ENCODE measurements at places on chromosomes 16 and 17.

GRCh38 chr17:47850692-47851573 is at the start of gene SP6:
Gene SP6, minus strand, starts transcription at chr17:47851163. Its CDS starts 2,734 bp downstream, at chr17:47848429.
- DNase-seq = no peak

GRCh38 chr16:28597692-28598261 is 927 bp upstream of the SULT1A2 start:
- no peak for DNase-seq

DNA sequence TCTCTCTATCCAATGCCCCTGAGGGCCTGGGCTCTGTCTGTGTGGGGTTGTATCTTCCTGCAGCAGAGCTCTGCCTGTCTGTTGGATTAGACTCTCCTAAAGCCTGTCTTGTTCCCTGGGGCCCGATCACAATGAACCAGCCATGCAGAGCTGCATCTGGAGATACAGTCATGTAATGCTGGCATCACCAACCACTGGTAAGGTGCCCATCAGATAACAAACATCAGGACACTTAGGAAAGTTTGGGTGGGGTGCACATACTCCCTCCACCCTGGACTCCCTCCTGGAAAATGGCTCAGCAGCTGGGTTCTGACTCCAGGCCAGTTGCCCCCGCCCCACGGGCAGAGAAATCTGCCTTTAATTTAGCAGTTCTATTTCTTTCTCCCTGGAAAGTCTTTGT is 61.3 kb upstream of the BRD7 start:
- DNase-seq = no peak

GRCh38 chr17:21072745-21073197 is 30.0 kb upstream of the USP22 start:
- peak; percentile 58 for DNase-seq

GRCh38 chr17:43570518-43570928 is 24.4 kb upstream of the ETV4 start:
- DNase-seq = no peak

DNA sequence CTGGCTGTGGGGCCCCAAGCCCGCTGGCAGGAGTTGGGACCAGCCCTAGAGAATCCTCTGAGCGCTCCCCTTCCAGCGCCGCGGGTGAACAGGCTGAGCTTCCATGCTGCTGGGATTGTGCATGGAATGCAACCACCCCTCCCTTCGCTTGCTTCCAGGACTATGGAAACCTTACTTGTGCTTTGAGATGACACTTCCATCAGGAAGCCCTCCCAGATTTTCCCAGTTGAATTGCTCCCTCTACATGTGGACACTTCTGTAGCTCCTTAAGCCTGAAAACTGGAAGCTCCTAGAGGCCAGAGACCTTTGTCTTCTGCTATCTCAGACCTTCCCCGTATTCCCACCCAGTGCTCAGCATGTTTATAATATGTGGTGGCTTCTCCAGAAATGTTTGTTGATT is 213.2 kb upstream of the RPL38 start:
- DNase-seq = no peak

DNA sequence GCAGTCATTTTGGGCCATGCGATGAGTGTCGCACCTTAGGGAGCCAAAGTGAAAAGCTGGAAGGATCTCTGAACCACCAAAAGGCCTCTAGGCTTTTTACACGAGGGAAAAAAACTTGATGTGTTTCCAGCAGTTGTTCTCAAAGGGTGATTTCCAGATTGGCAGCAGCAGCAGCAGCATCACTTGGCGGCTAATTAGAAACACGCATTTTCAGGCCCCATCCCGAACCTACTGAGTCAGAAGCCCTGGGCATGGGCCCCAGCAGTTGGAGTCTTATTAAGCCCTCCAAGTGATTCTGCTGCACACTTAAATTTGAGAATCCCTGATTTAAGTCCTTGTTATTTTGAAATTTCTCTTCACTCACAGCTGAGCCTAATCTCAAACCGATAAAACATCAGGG is 25.3 kb upstream of the PYY start:
- no peak for DNase-seq

DNA sequence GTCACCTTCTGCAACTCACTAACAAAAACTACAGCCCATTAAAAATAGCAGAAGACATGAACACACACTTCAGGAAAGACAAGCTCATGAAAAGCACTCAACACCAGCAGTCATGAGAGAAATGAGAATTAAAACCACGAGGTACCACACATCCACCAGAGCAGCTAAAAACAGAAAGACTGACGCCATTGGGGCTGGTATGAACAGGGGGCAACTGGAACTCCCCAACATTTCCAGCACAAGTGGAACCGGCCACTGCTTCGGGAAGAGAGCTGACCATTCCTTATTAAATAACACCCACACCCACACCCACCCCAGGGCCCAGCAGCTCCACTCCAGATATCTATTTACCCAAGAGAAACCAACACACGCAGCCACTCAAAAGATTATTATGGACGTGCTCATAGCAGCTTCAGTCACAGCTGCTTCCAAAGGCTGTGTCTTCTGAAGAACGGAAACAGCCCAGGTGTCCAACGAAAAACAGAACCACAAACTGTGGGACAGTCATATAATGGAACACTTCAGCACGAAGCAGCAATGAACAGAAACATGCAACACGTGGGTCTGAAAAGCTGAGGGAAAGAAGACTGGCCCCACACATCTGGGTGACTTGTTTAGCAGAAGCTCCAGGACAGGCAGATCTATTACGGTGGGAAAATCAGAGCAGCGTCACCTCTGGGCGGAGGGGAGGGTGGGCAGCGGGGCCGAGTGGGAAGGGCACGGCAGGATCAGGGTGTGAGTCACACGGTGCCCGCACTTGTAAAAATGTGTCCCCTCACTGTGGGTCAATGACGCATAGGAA is 41.1 kb downstream of the KLHDC4 start:
- DNase-seq = no peak

DNA sequence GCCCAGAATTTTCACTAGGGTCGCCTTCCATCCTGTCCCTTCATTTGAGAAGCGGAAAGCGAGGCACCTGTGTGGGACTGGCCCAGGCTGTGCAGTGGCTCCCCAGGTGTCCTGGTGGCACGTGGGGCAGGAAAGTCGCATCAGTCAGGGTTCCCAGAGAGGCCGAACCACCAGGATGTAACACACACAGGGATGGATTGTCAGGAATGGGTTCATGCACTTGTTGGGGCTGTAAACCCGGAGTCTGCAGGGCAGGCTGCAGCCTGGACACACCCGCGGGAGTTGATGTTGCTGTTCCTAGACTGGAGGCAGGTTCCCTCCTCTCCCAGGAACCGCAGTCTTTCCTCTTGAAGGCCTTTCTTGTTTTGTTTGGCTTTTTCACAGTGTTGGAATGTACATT is 30.7 kb upstream of the RPTOR start:
- no peak for DNase-seq

- DNase-seq = no peak
Observed at GRCh38 chr16:78325468-78326352, 226.3 kb downstream of the WWOX start.

GRCh38 chr17:77916703-77917481 is 41.6 kb upstream of the TNRC6C start:
- DNase-seq = no peak

GRCh38 chr16:22235839-22236745 is 30.0 kb downstream of the EEF2K start:
- no peak for DNase-seq

- DNase-seq = no peak
Observed at GRCh38 chr17:73799781-73800627, 155.8 kb upstream of the SDK2 start.

- no peak for DNase-seq
Observed at GRCh38 chr16:79001156-79001967, 599.2 kb downstream of the MAF start.

GRCh38 chr16:87921236-87921773 is 15.0 kb downstream of the CA5A start:
- peak; percentile 59 for DNase-seq

DNA sequence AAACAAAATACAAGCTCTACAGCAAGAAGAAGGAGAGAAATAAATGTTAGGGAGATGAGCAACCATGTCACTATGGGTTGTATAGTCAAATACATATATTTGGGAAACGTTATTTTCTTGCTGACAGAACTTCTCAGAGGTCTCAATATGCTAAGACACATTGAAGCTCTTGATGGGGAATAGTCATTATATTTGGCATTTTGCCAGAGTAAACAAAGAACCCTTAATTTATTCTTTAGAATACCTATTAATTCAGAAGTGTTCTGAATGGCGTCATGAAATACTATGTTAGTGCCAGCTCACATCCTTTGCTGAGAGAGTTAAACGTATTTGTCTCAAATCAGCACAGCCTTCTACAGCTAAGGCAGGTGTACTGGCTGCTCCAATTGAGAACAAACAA is 458.9 kb downstream of the CDH13 start:
- no peak for DNase-seq

GRCh38 chr16:4574919-4575705 is 19.0 kb downstream of the C16orf96 start:
- no peak for DNase-seq

DNA sequence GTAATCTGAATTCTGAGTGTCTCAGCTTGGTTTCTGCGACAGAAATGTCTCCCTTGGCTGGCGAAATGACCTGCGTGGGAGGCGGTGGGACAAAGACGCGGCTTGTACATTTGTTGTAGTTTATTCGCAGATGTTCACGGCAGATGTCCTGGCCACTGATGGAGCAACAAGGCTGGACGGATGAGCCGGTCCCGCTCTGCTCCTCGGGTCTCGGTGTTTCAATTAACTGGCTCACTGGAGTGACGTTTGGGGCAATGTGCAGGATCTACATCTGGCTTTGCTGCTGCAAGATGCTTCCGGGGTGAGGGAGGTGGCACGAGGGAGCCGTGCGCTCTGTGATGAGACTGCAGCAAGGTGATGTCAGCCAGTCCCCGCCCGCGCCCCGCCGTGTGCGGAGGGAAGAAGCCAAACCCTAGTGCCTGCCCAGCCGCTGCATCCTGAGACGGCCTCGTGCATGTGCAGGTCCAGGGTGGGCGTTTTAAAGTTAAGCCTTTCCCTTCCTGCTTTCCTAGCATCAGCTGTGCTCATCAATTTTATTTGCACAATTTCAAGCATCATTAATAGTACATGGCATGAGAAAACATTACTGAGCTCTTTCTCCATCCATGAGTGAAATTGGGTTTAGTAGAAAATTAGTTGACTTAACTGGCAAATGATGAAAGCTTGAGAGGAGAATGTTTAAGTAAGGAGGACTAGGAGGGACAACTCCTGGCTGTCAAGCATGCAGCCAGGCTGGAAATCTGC is 44.4 kb downstream of the MGAT5B start:
- no peak for DNase-seq

GRCh38 chr16:58820411-58820810 is 86.3 kb upstream of the GOT2 start:
- DNase-seq = no peak

DNA sequence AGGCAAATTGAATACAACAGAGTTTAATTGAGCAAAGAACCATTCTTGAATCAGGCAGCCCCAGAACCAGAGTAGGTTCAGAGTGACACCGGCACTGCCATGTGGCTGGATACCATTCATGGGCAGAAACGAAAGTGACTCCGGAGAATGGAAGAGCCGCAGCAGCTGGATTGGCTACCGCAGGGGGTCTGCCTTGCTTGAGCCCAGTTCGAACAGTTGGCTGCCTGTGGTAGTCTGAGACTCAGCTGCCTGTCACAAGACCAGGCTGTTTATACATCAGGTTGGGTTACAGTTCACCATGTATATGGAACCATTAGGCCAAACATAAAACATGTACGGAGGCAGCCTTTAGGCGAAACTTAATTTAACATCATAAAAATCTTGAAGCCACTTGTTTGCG is 205.2 kb upstream of the CHMP6 start:
- DNase-seq = no peak

GRCh38 chr16:1333149-1333812 is at the start of gene BAIAP3:
Gene BAIAP3, plus strand, starts transcription at chr16:1333645. Its CDS starts 4,905 bp downstream, at chr16:1338550.
- no peak for DNase-seq

DNA sequence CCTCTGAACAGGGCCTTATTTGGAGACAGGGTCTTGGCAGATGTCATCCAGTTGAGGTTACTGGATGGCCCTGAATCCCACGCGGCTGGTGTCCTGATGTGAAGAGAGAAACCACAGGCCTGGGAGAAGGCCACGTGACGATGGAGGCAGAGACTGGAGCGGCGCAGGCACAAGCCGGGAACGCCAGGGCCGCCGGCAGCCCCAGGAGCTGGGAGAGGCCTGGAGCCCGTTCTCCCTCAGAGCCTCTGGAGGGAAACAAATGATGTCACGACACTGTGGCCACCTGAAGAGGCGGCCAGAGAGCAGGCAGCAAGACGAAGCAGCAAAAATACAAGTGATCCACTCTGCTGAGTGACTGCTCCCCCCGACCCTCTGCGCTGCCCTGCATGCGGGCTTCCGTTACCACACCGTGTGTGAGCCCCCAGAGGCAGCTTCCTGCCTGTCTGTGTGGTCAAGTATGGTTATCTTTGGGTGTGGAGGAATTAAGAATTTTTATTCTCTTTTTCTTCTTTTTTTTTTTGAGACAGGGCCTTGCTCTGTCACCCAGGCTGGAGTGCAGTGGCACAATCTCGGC is 11.6 kb downstream of the CD7 start:
- no peak for DNase-seq

- DNase-seq = no peak
Observed at GRCh38 chr16:27310576-27311447, 3.0 kb upstream of the IL4R start.

GRCh38 chr17:690361-690760 is 24.3 kb downstream of the VPS53 start:
- DNase-seq = no peak

GRCh38 chr16:25257956-25258860 is 563 bp upstream of the ZKSCAN2 start:
- DNase-seq = peak; percentile 91

- no peak for DNase-seq
Observed at GRCh38 chr16:13633391-13633861, 286.5 kb upstream of the ERCC4 start.

- DNase-seq = no peak
Observed at GRCh38 chr17:81032641-81033480, 2.1 kb upstream of the BAIAP2 start.

GRCh38 chr17:55348749-55349354 is 72.8 kb downstream of the MMD start:
- DNase-seq = no peak

DNA sequence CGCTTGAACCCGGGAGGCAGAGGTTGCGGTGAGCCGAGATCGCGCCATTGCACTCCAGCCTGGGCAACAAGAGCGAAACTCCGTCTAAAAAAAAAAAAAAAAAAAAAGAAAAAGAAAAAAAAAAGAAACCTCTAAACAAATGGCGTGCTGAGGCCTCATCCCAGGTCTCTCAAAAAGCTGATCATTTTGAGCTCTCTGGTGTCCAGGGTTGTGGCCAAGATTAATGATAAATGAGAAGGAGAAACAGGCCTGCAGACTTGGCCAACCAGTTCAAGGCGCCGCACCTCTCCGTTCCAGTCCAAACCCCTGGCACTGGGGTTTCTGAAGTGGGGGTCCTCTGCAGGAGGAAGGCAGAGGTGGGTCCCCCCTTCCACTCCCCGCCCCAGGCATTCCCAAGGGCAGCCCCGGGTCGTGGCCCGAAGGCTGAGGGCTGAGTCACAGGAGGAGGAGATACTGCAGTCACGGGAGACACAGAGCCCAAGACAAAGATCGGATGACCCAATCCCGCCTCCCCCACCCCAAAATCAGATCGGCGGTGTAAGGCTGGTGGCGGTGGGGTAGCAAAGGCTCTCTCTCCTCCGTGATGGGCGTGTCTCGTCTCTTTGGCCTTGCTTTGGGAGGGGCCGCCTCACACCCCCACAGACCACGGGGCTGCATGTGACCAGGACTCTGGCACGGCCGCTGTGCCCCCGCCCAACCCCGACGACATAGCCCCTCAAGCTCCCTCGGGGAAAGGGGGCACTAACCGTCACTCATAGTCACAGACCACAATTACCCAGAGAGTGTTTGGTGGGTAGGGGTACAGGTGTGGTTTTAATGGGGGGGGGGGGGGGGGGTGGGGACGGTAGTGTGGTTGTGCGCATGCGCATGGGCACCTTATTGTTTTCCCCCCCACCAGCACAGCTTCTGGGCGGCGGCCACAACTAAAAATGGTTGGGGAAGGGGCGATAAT is 1.1 kb downstream of the VAT1 start:
- DNase-seq = peak; percentile 81

All from C1 segment of cervical spinal cord (tissue), 14 donors.